Skin of body (tissue), 3 donors: ENCODE measurements at places on chromosomes 7 and 10.
A peak's percentile ranks its signal among the peaks of the same experiment; 100 is the strongest.

GRCh38 chr10:86244297-86245014, 122.1 kb downstream of the GRID1 start:
- DNase-seq, result no peak

- no peak for DNase-seq
These were observed 205.5 kb downstream of the JCAD start for GRCh38 chr10:29853913-29854312.

GRCh38 chr7:877312-878232, 1.2 kb downstream of the GET4 start:
- no peak for DNase-seq

- no peak for DNase-seq
These were observed 77.9 kb downstream of the SGMS1 start for GRCh38 chr10:50545846-50546245.

DNA sequence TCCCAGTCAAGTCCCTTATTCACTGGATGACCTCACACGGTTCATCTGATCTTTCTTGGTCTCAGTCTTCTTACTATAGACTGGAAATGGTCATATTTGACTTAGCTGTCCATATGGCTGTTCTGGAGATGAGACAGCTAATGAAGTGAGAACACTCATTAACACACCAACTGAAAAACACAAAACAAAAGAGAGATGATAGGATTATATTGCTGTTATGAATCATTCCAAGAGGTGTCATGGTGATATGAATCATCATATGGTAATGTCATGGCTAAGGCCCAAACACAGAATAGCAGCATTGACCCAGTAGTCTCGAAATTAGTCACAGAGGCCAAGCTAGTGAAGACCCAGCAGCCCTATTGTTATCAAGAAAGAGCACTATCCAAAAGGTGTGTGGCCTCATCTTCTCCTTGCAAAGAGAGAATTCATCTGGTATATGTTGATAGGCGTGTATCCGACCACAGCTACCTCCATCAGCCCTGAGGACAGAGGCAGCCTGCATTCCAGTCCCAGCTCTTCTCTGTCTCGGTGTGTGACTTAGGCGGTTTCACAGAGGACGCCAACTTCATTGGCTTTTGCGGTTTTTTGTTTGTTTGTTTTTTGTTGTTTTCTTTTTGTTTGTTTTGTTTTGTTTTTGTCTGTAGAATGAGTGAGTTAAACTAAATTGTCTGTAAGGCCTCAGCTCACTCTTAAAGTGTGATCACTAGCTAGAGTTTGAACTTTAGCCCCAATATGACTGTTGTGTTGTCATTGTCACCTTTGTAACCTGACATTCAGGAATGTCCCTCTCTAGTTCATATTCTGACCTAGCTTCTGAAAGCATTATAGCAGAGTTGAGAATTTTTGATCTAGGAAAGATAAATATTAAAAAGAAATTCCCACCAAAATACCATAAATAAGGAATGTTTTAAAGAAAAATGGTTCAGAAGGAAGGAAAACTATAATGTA, 97.4 kb upstream of the PDCD4 start:
- DNase-seq, result no peak

GRCh38 chr7:29479301-29480200, 84.1 kb upstream of the PRR15 start:
- no peak for DNase-seq

- DNase-seq, result no peak
These were observed 20.0 kb upstream of the TNRC18 start for GRCh38 chr7:5443678-5444077.

DNA sequence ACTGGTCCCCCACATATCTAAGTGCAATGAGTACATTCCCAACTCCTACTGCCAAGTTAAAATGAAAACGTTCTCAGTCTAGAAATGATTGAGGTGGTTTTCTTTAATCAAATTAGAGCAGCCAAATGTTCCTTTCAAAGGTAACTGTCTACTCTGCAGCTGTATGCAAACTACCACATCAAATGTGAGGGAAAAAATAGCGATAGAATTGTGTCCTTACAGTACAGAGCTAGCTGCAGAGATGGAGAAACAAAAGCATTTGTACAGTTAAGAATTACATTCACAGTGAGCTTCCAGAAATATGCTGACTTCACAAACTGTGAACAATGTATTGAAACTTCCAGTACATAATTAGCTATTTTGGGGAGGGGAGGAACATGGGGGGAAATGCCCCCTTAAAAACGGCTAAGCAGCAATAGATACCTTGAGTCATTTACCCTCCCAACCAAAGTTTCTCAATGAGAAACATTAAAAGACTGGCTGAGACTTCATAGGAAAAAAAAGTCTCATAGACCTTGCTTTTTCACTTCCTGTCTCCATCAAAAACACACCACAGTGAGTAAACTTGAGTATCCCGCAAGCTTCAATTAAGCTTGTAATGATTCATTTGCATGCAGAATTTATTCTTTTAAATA, 22.9 kb downstream of the CDK6 start:
- no peak for DNase-seq

GRCh38 chr7:8063706-8064297, 95.2 kb downstream of the GLCCI1 start:
- DNase-seq, result no peak

DNA sequence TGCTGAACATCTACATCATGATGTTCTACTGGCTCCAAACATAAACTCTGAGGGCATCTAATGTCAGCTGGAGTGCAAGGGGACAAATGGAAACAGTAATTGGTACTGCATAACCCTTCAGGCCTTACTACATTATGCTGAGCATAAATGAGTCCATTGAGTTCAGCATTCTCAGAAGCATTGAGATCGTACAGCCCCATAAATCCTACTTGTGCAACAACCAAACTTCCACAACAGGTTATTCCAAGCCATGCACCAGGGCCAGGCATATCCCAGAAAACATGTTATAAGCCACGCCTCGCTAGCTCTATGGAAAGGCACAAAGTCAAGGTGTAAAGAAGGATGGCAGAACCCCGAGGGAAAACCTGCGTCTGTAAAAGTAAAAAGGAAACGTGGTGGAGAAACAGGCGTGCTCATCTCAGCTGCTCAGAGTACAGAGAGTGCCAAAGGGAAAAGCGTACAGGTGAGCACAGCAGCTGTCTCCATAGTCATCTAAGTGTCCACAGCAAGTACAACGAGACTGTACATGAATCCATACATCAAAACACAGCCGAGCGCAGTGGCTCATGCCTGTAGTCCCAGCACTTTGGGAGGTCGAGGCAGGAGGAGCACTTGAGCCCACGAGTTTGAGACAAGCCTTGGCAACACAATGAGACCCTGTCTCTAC, 124.6 kb downstream of the PARD3 start:
- DNase-seq, result no peak

DNA sequence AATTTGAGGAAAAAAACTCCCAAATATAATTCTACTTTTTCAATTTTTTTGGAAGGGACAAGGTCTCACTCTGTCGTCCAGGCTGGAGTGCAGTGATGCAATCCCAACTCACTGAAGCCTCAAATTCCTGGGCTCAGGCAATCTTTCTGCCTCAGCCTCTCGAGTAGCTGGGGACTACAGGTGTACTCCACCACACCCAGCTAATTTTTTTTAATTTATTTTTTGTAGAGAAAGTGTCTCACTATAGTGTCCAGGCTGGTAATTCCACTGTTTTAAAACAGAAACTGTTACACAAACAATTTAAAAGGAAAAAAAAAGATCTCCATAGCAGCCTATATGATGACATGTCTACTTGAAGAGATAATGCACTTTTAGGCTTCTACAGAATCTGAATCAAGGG, 25.6 kb downstream of the EZH2 start:
- DNase-seq, result no peak

DNA sequence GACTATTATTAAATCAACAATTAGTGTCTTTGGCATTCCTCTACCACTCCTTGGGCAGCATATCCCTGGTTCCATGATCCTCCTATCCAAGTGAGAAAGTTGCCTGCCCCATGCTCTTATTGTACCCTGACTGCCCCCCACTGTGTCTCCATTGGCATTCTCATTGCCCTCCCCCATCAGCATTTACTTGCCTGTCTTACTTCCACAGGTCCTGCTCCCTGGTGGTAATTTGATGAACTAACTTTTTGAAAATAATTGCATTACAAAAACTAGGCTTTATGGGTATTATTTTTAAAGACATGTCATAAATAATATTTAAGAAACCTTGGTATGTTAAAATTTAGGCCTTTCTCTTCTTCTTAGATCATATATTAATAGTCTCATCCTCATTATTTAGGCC, 346.4 kb downstream of the PCLO start:
- DNase-seq, result no peak

- no peak for DNase-seq
These were observed 21.4 kb downstream of the DENND2A start for GRCh38 chr7:140619176-140619575.

- DNase-seq, result no peak
These were observed 459.3 kb downstream of the CNTNAP2 start for GRCh38 chr7:146575903-146576302.

DNA sequence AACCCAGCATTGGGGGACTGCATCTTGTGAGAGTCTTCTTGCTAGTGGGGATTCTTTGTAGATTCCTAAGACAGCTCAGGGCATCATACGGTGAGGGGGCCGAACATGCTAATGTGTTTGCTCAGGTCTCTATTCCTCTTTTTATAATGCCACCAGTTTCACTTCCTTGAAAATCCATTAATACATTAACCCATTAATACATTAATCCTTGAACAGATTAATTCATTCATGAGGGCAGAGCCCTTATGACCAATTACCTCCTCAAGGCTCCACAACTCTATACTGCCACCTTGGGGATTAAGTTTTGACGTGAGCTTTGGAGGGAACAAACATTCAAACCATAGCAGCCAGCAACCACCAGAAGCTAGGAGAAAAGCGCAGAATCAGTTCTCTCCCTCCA, 67.2 kb upstream of the POT1 start:
- DNase-seq, result no peak

DNA sequence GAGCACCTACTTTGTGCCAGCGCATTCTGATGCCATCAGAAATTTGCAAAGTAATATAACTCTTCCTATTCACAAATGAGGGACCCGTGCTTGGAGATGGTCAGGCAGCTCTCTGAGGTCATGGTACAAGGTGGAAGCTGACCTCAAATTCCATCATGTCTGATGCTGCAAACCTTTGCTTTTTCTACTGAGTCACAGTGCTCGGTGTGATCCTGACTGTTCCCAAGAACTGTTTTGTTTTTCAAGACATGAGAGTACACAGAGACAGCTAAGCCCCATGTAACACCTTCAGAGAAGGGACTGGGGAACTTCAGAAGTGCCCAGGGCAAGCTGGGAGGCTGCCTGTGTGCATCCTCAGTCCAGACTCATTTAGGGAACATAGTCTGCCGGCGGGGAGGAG, 111.3 kb downstream of the FRMD4A start:
- DNase-seq, result no peak

DNA sequence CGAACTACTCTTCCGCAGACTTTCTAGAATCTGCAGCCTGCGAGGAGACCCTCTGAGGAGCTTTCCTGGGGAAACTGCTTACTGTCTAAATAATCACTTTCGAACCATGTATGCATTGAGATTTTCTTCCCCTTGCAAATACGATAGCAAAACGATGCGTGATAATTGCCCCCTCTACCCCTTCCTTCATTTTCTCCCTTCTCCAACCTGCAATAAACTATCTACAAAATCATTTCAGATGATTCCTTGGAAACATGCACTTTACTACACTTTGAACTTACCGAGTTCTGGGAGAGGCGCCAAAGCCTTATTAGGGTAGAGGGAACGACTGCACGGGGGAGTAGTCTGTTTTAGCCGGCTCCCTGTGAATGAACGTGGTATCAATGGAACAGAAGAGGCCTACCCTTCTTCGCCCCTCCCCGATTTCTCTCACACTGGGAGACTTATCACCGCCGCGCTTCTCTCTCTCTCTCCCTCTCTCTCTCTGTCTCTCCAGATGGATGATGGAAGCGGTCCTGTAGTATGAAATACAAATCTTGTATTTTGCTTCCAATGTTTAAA, at the start of gene FGFBP3:
Gene FGFBP3, minus strand, starts transcription at position 370 of the 561 bp plus-strand sequence. CDS start 517 bp downstream, outside the sequence.
- peak; percentile 61 for DNase-seq

- DNase-seq, result no peak
These were observed 27.3 kb upstream of the KMT2E start for GRCh38 chr7:104986628-104987259.

DNA sequence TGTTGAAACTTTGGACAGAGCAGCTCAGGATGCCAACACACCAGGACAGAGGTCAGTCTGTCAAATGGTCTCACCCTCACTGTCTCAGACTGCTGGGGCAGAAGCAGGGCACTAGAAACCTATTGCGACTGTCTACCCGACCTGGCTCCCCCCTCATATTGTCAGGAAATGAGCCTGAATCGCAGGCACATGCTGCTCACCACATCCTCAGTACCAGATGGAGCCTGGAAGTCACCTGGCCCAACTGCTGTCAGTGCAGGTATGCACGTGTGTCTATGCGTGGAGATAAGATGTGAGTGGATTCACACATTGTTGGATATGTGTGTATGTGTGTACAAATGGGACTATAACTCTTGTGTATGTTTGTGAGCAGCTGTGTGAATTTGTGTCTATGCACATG, 3.2 kb upstream of the CDHR1 start:
- DNase-seq, result no peak

DNA sequence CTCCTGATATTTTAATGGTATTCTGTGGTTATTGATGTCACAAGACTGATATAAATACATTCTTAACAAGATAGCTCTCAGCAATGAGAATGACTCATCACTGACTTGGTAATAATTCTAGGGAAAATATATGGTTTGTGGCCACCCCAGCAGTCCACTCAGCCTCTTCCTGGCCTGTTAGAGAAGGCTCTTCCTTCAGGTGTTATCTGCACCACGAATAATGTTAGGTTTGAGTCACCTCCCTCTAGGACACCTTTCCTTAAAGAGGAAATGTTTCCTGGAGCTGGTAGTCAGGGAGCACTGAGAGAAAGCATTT, 163.3 kb downstream of the SVIL start:
- no peak for DNase-seq

GRCh38 chr7:22114440-22114981, 168.8 kb upstream of the CDCA7L start:
- DNase-seq, result peak; percentile 10

- no peak for DNase-seq
These were observed 2.5 kb downstream of the ACTR3B start for GRCh38 chr7:152762056-152762455.

- DNase-seq, result no peak
These were observed 99.9 kb downstream of the GPR26 start for GRCh38 chr10:123766012-123766411.

GRCh38 chr7:9983048-9983447, 990.6 kb upstream of the PHF14 start:
- DNase-seq, result no peak

- DNase-seq, result no peak
These were observed 17.0 kb downstream of the CNPY1 start for GRCh38 chr7:155529346-155529745.
